ENCODE measurements at places on chromosomes 7 and 10.
A peak's percentile ranks its signal among the peaks of the same experiment; 100 is the strongest.

DNA sequence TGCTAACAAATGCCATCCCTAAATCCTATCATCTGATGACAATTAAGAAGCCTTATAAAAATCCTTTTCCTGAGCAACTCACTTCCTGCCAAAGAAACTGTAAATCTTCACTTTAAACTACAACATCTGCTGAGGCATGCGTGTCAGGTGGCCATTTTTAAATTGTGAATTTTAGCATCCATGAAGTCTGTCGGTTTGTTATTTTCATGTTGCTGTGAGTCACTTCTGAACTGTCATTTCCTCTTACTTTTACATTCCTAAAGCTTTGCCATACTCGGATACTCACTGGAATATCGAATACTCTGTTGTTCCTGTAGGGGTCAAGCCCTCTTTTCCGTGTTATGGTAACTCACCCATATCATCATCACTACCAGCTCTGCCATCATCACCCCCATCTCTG, 34.3 kb upstream of the TMEM26 start:
- DNase-seq: no peak

- no peak for DNase-seq
Observed at GRCh38 chr10:79490400-79491142, 21.8 kb upstream of the EIF5AL1 start.

GRCh38 chr7:97512441-97513207, 219.3 kb upstream of the TAC1 start:
- no peak for DNase-seq

DNA sequence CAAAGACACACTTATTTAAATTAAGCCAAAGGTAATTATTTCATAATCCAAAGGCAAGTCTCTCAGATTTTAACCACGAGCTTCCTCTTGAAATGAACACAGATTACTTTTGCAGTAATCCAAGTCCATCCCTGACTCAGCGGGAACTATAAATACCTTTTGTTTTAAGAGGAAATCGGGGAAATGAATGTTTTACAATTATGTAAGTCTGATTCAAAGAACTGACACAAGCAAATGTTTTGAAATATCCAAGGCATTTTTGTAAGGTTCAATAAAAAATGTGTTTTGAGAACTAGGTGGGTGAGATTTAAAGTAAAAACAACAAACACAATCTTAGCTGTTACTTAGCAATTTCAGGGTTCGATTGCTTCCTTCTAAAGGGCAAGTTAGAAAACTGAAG, 179.8 kb upstream of the ASAH2 start:
- DNase-seq: no peak

- no peak for DNase-seq
Observed at GRCh38 chr7:21749378-21749777, 196.3 kb downstream of the CDCA7L start.

DNA sequence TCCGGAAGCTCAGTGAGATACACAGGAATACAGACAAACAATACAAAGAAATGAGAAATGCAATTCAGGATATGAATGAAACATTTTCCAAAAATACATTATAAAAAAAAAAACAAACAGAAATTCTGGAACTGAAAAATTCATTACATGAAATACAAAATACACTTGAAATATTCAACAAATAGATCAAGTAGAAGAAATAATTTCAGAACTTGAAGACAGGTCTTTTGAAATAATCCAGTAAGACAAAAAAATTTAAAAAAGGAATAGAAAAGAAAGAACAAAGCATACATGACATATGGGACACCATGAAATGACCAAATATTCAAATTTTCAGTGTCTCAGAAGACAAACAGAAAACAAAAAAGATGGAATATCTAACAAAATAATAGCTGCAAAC, 102.5 kb downstream of the ALOX5 start:
- DNase-seq: no peak

DNA sequence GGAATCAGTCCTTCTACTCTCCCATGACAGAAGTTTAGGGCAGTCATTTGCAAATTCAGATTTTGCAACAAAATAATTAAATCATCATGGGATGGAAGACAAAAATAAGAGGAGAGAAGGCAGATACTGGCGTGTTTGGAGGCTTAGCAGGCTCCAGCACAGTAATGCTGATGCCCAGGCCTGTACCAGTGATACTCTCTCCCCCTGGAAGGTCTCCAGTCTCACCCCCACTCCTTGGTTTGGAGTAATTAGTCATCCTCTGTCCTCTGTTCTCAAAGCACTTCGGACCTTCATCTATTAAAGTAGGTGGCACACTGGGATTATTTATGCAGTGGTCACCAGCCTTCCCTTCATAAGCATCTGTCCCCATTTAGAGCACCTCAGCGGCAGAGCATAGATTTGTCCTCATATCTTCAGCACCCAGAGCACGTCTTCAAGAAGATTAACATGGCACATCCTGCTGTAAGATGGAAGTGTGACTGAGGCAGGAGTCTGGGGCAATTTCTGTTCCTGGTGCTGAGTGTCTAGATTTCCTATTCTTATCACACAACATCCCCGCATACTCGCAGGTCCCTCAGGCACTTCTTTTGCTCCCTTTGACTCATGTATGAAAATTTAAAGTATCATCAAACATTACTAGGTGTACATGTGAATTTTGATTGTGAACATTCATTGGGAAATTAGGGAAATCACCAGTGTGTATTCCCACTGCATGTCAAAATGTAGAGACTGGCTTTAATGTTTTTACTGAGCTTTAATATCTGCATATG, 31.3 kb upstream of the TRIL start:
- no peak for DNase-seq

DNA sequence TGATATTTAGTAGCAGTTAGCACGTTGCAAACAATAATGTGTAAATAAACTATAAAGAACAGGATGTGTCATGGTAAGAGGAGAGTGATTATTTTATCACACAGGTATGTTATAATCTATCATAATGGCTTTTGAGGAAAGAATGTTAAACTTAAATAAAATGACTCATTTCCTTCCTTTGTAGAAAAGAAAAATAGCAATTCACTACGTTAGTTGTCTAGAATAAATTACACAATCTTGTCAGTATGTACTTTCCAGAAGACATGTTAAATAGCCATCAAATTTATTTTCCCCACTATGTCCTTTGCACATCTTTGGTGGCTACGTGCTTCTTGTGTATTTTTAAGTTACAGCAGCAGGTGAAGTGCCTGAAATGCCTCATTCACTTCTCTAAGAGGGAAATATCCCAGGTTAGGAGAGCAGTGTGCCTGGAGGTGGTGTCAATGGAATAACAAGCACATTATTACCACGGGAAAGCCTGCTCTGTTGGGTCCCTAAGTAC, 133.8 kb downstream of the SEMA3A start:
- no peak for DNase-seq

- DNase-seq: no peak
Observed at GRCh38 chr10:79222186-79222585, 125.1 kb upstream of the PPIF start.

DNA sequence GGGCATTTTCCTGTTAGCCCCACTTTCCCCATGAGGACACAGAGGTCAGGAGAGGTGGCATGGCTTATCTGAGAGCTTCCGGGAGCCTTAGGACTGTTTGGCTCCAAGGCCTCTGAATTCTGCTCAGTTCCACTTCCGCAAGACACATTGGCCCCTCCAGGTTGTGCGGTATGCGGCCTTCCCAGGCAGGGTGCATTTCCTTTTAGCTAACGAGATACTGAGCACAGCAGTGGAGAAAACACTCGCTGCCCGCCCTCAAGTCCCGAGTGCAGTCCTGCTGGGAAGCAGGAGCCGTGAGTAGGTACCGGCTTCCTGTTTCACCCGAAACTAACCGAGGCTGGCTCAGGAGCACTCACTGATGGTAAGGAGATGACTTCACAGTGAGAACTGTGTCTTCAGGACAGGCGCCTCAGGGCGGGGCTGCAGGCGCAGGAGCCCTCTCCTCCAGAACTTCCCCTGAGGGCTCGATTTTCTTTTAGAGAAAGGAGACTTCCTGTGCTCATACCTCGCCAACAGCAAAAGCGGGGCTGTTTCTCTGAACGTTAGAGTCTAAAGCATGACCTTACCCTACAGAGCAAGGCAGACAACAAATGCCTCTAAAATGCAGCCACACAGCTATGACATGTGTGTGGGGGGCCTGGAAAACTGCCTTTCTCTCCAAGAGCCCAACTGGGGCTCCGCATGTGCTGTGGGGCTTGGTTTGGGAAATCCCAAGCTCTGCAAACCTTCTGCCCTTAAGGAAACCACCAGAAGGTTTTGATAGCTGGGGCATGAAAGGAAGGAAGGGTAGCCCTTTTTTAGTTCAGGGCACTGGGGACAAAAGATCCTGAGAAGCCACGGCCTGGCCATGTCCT, 25.9 kb downstream of the RGS10 start:
- no peak for DNase-seq

GRCh38 chr10:109886781-109887140, 36.5 kb downstream of the XPNPEP1 start:
- no peak for DNase-seq

- no peak for DNase-seq
Observed at GRCh38 chr10:18418541-18419215, 232.7 kb downstream of the NSUN6 start.

- no peak for DNase-seq
Observed at GRCh38 chr7:116037401-116037800, 6.8 kb upstream of the TFEC start.

DNA sequence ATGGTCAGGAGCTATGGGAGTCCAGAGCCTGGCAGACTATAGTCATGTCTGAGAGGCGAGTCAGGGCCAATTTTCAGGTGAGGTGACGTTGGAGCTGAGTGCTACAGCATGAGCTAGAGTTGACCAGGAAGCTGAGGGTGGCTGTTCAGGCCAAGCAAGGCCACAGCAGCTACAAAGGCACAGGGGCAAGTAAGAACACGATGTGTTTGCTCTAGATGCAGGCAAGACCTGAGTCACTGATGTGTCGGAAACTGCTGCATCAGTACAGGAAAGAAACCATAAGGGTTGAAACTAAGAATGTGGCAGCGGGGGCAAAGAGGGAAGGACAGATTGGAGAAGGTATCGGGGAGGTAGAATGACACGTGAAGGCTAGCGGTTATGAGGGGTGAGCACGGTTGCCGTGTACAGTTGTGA, 11.8 kb upstream of the RRP12 start:
- DNase-seq: no peak

DNA sequence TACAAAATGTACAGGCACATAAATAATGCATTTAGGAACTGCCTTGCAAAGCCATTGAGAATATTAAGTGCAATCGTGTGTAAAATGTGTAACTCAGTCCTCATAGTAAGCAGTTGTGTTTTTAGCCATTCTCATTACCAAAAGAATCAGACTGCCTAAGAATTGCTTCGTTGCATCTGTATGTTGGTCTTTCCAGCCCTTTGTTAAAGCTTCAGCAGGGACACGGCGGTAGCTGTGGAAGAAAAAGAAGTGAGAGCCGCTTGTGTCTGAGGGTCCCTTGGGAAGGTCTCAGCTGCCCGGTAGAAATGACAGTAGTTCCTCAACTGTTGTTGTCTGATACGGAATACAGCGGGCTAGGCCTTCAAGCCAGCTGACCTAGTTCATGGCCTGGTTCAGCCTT, 22.8 kb upstream of the ACSL5 start:
- DNase-seq: no peak

DNA sequence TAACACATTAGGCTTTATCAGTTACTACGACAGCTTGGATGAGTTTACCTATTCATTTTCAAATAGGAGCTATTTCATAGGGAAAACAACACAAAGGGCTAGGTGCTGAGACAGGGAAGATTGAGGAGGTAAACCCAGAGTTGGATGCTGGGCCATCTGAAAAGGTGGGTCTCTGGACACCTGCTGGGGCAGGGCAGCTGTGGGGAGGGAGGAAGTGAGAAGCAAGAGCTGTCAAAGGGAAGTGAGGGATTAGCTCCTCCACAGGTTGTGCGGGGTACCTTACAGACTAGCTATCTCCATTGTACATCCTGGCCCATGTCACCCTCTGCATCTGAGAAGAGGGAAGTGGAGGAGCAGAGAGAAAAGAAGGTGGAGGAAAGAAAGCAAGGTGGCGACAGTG, 48.9 kb downstream of the BLNK start:
- DNase-seq: no peak

GRCh38 chr10:113399065-113399464, 153.8 kb upstream of the HABP2 start:
- DNase-seq: no peak

GRCh38 chr7:79454361-79454960, 994 bp upstream of the MAGI2 start:
- DNase-seq: no peak

GRCh38 chr7:8060241-8060640, 91.6 kb downstream of the GLCCI1 start:
- no peak for DNase-seq

DNA sequence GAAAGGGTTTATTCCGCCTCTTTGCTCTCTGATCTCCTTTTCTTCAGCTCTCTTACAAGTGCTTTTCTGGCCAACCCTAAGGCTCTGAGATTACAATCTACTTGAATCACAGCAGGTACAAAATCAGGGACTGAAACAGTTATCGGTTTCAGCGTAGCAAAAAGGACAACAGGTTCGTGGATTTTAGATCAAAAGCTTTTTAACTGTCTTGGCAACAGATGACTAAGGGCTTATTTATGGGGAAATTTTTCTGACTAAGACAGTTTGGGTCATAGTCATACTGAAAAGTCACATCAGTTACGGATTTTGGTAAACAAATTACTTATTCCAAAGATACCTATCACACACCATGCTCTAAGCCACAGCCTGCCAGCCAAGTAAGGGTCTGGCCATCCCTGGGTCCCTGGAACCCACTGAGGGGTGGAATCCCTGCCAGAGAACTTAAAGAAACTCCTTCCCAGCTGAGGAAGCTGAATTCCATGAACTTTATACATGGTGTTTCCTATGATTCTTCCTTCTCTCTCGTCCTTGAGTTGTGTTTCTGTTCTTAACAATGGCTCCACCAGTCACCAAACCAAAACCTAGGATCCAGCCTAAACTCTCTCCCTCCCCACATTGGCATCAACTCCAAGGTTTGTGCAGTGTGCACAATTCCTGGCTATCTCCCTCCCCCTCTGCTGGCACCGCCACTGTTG, 169.3 kb downstream of the FAM107B start:
- no peak for DNase-seq

- peak; percentile 0 for DNase-seq
Observed at GRCh38 chr10:13001041-13001886, at the start of gene CCDC3. Gene CCDC3, minus strand, starts transcription at chr10:13001713. Its CDS starts 143 bp downstream, at chr10:13001570.

- no peak for DNase-seq
Observed at GRCh38 chr7:149670288-149670687, 103.1 kb downstream of the ZNF467 start.

GRCh38 chr10:114626841-114627240, 31.2 kb downstream of the ABLIM1 start:
- DNase-seq: no peak

All from stimulated activated CD8-positive, alpha-beta memory T cell treated with anti-CD3 and anti-CD28 coated beads, Interleukin-15, amount 100 ng/mL, for 24 hours (primary cell).